NCI-H2081 (cell line): ENCODE measurements at places on chromosomes 11 and 22.
A peak's percentile ranks its signal among the peaks of the same experiment; 100 is the strongest.

GRCh38 chr22:50018608-50019285 is 6.2 kb upstream of the IL17REL start:
- no peak for DNase-seq

DNA sequence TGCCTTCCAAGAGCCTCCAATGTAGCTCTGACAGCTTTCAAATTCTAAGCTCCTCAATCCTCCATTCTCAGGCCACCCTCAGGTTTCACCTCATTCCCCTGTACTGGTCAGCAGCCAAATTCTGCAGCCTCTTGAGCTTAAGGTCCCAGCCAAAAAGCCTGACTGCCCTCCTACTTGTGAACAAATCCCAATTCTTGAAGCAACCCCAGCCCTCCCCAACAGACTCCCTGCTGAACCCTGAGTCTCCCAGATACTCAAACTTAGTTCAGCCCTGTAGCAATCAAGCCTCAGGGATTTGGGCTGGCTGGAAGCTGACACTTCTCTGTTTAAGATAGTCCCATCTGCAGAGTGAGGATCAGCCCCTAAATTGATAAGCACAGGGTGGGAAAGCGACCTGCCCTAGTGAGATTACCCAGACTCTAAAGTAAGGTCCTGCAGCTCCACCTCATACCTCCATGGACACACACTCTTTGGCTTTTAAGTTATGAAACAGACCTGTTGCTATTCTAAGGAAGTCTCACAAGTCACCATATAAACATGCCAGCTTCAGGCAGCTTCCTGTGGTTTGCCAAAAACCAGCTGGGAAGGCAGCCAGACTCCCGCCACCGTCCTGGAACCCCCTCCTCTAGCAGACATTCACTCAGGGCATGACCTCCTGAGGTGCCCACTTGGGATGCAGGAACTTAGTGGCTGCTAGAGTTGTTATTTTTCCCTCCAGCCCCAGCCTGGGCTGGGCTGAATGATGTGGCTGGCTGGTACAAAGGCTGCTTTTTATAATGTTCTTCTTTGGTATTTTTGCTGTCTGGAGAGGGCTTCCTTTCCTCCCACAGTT is 82.5 kb upstream of the PICALM start:
- no peak for DNase-seq

- DNase-seq, result no peak
Measured at GRCh38 chr11:45318516-45318915, 32.4 kb upstream of the SYT13 start.

GRCh38 chr11:109789901-109790300 is 303.3 kb upstream of the ZC3H12C start:
- DNase-seq, result no peak

DNA sequence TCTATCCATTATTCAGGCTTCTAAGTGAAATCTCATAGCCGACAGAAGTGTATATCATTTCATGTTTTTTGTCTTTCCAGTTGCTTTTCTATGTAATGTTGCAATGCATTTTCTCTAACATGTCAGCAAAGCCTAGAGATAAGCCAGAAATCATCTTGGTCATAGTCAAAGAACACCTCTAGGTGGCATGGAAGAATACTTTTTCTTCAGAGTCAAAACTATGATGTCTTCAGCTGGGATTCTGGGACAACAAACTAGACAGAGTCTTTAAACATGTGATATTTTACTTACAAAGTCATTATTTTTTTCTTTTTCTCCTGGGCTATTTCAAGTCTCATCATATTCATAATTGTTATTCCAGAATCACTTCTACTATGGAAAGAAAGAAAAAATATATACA is 4.4 kb downstream of the GAS2 start:
- peak; percentile 18 for DNase-seq

GRCh38 chr22:47301820-47302475 is 539.5 kb downstream of the TBC1D22A start:
- no peak for DNase-seq

DNA sequence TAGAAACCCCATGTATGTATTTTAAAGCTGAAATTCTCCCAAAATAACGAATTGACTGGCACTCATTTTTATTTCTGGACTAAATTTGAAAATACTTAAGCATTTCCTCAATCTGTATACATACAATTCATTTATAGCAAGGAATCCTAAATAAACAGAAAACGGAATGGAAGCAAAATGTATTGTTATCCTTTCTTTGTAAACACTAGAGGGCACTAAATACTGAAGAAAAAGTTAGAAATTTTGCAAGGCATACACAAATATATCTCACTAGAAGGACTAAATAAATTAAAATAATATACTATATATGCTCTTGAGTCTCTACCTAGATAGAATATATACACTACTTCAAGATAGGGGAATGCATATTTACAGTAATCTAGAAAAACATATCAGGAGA is 23.1 kb upstream of the ANO5 start:
- peak; percentile 14 for DNase-seq
